CD4-positive, alpha-beta T cell treated with Interleukin-12 subunit alpha and Interleukin-12 subunit beta, for 1 hour (primary cell): ENCODE measurements at places on chromosomes 5 and 9.
A peak's percentile ranks its signal among the peaks of the same experiment; 100 is the strongest.

DNA sequence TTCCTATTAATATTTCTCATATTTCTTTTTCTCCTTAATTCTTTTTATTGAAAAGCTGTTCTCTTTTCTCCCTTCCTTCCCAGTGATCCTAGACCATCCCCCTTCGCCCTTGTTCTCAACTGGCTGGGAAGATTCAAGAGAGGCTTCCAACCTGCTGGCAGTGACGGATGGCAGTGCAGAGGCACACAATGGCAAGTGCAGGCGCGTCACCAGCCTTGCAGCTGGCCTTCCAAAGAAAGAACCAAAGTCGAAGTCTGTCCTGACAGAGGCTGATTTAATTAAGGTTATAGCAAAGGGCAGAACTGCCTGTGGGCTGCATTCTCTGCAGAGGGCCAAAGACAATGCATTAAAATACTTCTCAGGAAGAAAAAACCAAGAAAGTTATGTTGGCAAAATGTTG is 7.4 kb downstream of the CEMIP2 start:
- no peak for DNase-seq

GRCh38 chr5:145991044-145991575 is 54.7 kb downstream of the SH3RF2 start:
- DNase-seq: no peak

- DNase-seq: no peak
Observed at GRCh38 chr5:31291323-31291854, 97.9 kb downstream of the CDH6 start.

DNA sequence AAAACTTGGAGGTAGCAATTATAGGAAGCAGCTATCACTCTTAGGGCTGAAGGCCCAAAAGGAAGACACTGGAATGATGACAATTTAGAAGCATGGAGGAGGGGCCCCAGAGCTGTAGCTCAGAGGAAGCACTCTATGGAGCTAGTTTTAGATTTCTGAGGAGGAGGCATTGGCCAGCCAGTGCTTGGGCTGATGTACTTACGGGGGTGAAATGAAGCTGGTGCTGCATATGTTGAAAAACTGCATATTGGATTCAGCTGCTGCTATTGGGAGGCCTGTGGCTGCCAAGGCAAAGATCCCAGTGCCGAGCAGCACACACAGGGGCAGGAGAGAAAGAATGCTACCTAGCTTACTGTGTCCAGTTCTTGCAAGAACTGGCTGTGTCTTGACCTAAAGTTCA is 53.9 kb upstream of the HMHB1 start:
- DNase-seq: no peak

- no peak for DNase-seq
Observed at GRCh38 chr5:21397693-21398092, 1409.7 kb upstream of the CDH18 start.

GRCh38 chr5:163758283-163758711 is 252.9 kb downstream of the MAT2B start:
- DNase-seq: no peak

- no peak for DNase-seq
Observed at GRCh38 chr5:10525124-10525495, 38.8 kb upstream of the ANKRD33B start.

- DNase-seq: no peak
Observed at GRCh38 chr9:16460696-16461095, 409.8 kb downstream of the BNC2 start.

- no peak for DNase-seq
Observed at GRCh38 chr5:60674251-60675069, 25.5 kb downstream of the DEPDC1B start.

DNA sequence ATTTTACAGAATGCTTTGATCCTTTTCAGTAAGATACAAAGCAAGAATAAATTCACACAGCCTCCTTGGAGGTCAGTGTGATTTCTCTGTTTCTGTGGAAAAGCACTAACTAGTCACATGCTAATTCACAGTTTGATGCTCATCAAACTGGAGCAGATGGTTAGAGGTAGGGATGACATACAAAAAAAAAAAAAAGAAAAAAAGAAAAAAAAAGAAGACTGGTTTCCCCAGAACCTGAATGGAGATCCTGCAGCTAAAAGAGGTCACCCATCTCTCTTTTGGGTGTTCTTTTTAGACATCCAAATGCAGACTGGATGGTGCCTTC is 123.7 kb upstream of the ANKRD55 start:
- no peak for DNase-seq

GRCh38 chr9:74083681-74084433 is 413.3 kb upstream of the RORB start:
- no peak for DNase-seq

DNA sequence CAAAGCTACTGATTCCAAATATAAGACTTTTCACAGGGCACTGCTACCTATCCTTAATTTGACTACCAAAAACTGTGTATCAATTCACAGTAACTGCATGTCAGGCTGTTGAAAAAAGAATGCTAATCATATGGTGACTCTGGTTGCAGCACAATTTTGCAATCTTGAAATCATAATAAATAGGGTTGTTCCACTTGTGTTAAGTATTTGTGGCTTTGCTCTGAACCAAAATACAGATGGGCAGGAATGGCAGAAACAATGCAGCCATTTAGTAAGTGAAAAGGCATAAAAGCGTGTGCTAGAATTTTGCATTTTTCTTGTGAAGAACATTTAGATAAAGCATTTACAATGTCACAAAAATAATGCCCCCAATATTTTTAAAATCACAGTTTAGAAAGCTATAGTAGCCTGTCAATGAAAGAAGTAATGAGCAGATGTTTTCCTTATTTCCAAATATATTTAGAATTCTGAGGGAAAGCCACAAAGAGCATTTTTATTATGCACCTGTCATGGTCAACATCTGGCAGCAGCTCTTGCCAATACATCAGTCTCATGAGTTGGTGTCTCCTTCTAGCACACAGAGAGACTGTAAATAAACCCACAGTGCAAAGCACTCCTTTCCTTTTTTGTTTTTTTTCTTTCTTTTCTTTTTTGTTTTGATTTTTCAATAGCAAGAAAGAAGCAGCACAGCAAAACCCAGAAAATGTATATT is 54.8 kb upstream of the PAM start:
- no peak for DNase-seq

GRCh38 chr5:136246122-136246521 is 53.2 kb upstream of the SMIM32 start:
- no peak for DNase-seq

DNA sequence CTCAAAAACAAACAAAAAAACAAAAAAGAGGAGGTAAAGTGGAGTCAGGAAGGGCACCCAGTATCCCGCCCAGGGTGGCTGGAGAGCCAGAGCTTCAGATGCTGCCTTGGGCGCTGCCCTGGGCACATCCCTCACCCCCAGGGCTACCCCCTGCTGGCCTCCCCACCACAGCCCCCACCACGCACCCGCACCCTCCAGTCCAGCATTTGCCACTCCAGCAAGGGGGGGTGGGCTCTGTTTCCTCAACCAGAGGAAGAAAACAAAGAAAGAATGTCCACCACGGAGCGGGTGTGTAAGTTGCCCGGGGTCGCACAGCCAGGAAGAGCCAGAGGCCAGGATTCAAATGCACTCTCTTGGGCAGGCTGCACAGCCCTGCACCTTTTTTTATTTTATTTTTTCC is 86.1 kb downstream of the NTNG2 start:
- no peak for DNase-seq

GRCh38 chr9:108535526-108535925 is 320.3 kb downstream of the ACTL7B start:
- no peak for DNase-seq

GRCh38 chr9:112872019-112872418 is 18.7 kb downstream of the SLC46A2 start:
- no peak for DNase-seq

DNA sequence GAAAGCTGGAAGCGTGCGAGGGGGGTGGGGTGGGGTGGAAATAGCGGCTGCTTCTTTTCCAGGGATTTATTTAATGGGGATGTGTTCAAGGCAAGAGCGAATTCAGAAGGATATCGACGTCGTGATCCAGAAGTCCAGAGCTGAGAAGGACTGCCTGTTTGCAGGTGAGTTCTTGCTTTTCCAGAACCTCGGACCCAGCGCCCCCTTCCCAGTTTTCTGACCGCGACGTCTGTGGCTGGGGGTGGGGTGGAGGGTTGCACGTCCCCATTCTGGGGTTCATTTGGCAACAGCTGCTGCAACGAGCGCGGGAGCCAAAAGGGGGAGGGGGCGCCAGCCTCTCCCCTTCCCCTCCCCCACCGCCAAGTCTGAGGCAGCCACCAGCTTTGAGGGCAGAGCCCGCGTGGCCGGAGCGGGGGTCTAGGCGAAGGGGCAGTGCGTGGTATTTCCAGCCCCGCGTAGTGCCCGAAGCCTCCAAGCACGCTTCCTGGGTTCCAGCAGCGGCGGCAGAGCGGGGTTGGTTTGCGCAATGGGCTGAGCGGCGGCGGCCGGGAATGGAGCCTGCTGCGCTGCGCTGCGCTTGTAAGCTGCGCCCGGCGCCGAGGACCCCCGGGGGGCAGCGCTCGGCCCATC is 701 bp downstream of the PARP8 start:
- DNase-seq: no peak

DNA sequence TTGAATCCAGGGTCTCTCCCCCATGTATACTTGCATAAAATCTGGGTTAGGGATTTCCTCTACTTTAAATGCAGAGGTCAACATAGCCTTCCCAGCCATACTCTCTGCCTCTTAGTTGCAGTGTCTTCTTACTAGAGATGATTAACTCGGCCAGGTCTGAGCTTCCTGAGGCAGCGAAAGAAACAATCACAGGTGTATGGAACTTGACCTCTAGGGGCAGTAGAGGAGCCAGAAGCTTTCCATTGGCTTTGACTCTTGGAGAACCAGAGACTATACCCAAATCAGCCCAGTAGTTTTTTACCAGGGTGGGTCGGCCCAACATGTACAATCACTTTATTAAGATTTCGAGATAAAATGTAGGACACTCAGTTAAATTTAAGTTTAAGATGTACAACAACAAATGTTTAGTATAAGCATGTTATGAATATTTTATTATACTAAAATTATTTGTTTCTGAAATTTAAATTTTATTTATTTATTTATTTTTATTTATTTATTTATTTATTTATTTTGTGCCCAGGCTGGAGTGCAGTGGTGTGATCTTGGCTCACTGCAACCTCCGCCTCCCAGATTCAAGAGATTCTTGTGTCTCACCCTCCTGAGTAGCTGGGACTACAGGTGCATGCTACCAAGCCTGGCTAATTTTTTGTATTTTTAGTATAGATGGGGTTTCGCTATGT is 48.0 kb upstream of the DMRT3 start:
- no peak for DNase-seq

- DNase-seq: no peak
Observed at GRCh38 chr9:36770025-36770424, 197.3 kb downstream of the MELK start.

- DNase-seq: no peak
Observed at GRCh38 chr9:121277518-121278295, 9.7 kb downstream of the GSN start.

DNA sequence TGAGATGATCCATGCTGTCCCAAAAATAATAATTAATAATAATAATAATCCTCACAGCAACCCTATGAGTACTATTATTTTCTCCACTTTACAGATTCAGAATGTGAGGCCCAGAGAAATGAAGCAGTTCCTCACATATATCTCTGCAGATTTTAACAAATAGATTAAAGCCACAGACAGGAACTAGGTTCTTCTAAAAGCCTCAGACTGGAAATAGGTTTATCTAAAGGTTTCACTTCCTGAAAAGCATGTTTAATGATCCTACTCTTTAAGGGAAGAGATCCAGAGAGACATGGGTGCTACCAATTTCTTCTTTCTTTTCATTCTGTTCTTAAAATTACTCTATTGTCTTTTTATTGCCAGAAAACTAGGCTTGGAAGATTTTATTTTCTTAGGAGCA is 1079.4 kb upstream of the COX7C start:
- DNase-seq: no peak

GRCh38 chr9:75692309-75692708 is 198.2 kb upstream of the PCSK5 start:
- no peak for DNase-seq

DNA sequence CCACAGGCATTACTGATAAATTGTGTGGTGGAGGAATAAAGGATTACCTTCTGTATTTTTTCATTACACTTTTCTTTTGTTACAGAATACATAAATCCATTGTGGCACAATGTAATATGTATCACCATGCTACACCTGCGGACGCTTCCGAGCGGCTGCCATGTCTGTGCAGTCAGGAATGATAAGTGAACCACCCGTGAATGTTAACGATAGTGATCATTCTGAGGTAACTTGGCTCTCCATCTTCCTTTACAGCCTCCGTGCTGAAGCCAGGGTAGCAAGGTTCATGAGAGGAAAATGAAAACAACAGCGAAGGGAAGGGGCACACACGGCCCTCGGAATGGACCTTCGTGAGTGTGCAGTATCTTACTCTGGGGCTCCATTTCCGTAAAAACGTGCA is 161.2 kb downstream of the MAPKAP1 start:
- DNase-seq: no peak

GRCh38 chr5:160011471-160011870 is 2.5 kb downstream of the TTC1 start:
- no peak for DNase-seq

GRCh38 chr9:29198861-29199260 is 1625.6 kb upstream of the C9orf72 start:
- DNase-seq: no peak

GRCh38 chr5:109922381-109922995 is 232.8 kb downstream of the MAN2A1 start:
- DNase-seq: peak; percentile 6

- no peak for DNase-seq
Observed at GRCh38 chr5:40401284-40402006, 278.3 kb upstream of the PTGER4 start.

DNA sequence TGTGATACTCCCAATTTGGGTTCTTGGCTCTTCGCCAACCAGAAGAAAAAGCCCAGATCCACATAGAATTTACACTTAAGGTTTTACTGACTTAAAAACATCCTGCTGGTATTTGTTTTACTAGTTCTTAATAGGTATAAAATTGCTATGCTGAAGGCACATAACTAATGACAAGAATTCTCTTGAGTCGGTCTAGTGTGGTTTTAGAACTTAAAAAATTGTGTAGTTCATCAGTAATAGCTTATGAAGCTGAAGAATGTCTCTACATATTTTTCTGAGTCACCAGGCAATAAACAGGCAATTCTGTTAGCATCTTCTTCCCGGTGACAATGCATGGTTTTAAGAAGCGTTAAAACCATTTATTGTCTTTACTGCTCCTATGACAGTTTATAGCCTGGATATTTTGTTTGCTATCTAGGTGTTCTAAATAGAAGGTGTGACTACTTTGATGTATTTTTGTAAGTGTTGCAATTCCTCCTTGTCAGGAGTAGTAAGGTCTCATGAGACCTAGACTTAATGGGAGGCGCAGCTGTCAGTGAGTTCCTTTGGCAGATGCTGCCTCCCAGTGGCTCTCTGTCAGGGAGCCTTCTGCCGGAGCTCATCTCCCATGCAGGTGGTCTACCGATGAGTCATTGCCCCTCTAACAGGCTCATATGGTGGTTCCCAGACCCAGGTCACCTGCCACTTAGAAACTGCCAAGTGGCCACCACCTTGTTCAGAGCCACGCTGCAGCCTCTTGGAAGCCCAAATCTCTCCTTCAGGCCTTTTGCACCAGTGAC is 173.8 kb downstream of the MAST4 start:
- no peak for DNase-seq

DNA sequence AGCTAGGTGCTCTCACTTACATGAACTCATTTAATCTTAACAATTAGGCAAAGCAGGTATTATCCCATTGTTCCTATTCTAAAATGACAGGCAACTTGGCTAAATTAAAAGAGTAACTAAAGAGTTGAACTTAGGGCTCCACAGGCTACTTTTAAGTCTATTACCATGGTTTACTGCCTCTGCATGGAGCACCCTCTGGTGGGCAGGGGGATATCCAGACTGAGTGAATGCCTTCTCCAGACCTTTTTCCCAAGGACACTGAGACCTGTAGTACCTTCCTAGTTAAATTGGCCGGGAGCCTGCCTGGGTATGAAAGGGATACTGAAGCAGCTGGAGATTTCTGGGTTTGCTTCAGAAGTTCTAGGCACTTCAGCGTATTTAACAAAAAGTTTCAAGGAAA is 238.1 kb downstream of the ELAVL2 start:
- DNase-seq: no peak
